ENCODE measurements at places on chromosomes 3 and 15.

- no peak for DNase-seq
Observed at GRCh38 chr15:95922431-95922830, 408.1 kb upstream of the NR2F2 start.

GRCh38 chr3:117512975-117513374, 803.4 kb downstream of the TUSC7 start:
- DNase-seq, result no peak

DNA sequence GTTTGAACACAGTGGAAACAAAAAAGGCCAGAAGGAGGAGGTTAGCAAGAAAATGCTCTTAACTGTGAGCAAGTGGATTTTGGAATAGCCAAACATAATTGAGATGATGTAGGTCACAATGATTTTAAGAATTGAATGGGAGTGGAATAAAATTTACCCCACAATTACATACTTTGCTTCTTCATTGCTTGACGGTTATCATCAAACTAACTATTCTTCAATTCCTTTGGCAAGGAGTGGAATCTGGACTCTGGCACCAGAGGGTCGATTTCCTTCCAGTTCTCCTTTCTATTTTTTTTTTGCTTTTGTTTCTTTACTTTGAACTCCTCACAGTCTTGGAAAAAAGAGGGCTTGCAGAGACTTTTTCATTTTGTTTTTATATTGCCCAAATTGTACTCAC, 634.5 kb upstream of the TGFBR2 start:
- no peak for DNase-seq

DNA sequence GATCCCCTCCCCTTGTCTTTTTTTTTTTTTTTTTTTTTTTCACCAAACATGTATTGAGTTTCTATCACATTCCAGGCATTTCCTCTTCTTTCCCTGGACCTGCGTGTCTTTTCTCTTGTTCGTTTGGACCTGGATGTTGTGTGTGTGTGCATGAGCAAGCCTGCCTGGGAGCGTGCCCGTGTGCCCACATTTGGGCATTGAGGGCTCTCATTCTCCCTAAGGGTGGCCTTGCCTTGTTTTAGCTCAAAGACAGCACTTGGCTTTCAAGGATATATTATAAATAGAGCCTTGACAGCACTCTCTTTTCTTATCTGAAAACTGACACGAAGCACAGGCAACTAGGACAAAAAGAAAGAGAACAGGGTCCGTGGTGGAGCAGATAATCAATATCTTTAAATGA, 39.0 kb upstream of the SLC25A26 start:
- no peak for DNase-seq

GRCh38 chr3:58173669-58174398, 36.9 kb downstream of the DNASE1L3 start:
- DNase-seq, result no peak

GRCh38 chr15:66638377-66638776, 63.7 kb upstream of the SMAD6 start:
- DNase-seq, result no peak

GRCh38 chr3:81255463-81255862, 506.0 kb downstream of the GBE1 start:
- no peak for DNase-seq

- no peak for DNase-seq
Observed at GRCh38 chr3:195466251-195466650, 23.4 kb upstream of the ACAP2 start.

DNA sequence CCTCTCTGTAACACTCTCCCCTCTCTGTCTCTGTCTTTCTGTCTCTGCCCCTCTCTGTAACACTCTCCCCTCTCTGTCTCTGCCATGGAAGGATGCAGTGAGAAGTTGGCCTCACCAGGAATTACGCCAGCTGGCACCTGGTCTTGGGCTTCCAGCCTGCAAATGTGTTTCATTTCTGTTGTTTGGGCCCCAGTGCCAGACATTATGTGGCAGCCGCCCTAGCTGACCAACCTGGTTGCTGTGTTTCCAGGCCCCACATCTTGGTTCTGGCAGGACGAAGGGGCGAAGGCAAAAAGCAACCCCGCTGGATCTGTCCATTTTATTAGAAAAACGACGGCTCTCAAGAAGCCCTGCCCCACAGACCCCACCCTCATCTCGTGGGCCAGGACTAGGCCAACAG, 5.2 kb upstream of the ZXDC start:
- DNase-seq, result no peak

DNA sequence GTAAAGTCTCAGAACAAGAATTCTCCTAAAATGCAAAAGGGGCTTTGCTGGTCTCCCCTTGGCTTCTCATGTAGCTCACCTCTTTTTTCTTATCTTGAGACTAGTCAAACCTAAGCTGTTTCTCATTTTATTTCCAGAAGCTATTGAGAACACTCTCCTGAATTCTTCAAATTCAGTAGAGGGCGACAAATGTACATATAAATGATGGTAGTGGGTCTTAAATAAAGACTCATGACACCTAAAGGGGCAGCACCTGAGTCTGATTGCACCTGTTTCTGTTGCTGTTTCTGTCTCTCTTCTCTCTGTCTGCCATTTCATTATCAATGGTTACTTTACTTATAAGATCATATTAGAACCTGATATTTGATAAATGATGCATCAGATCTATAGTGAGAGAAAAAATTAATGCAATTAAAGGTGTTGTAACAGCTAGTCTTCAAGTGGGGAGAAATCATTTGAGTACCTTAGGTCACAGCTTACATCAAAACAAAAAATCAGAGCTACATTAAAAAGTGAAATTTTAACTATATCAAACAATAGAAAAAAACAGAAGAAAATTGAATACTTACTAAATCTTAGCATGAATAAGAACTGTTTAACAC, 7.0 kb downstream of the ADIPOQ start:
- no peak for DNase-seq

DNA sequence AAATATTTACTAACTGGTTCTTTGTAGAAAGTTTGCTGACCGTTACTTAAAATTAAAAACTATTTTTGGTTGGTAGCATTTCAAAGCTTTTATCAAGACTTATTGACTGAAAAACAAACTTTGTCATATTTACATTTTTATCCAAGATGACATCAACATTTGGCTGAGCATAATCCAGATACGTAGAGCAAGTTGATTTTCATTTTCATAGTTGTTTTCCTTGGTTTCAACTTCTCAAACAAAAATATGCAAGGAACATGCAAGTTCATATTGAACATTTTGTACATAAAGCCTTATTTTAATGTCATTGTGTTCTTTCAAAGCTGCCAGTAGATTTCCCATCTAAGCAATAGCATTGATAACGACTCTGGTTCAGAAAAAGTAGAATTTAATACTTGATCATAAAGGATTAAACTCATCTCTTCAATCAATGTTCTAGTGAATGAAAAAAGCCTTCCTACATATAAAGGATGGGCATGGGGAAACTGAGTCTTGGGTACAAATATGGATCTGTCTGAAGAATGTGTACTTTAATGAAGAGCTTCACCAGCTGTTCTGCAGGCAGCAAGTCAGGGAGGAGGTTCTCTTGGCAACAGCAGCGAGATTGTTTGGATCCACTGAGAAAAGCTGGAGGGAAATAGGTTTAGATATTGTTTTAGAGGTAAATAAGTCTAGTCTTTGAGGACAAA, 5.6 kb downstream of the RAB8B start:
- DNase-seq, result no peak

- DNase-seq, result no peak
Observed at GRCh38 chr15:25799906-25800700, 63.0 kb downstream of the ATP10A start.

- DNase-seq, result no peak
Observed at GRCh38 chr3:146496726-146497125, 27.4 kb upstream of the PLSCR2 start.

DNA sequence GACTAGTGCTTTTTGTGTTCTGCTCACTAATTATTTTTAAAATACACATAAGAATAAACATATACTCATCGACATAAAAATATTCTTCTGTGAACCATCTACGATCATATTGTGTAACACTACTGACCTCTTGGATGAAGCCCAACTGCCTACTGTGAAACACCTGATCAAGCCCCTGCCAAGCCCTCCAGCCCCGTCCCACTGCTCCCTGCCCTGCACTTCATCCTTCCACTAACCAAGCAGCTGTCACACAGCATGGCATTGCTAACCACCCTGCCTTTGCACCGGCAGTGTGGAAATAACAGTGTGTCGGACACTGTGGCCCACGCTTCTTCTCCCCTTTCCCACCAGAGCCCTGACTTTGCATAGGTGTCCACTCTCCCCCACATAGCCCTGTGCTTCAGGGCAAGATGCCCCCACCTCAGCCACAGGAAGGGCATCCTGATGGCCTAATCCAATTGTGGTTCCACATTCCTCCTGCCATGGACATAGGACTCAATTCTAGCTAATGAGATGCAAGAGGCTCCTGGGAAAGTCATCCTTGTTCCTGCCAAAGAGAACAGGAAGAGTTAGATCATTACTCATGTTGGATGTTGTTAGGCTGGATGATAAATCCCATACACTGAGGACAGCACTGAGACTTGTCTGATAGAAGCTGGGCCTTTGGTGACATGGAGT, 35.0 kb upstream of the ARID3B start:
- DNase-seq, result no peak

DNA sequence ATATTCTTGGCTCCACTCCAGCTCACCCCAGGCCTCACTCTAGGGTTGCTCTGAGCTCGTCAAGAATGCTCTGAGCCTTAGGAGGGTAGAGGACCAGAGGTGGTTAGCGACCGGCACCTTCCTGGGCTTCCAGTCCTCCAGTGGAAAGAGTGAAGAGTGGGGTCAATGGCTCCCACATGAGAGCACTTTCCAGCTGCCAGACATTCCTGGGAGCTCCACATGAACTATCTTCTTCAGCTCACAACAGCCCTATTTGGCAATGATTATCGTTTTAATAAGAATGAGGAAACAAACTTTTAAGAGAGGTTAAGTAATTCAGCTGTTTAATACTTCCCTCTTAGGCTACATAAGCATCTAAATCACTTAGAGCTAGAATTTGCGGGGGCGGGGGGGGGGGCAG, 139.3 kb downstream of the STT3B start:
- DNase-seq, result no peak

DNA sequence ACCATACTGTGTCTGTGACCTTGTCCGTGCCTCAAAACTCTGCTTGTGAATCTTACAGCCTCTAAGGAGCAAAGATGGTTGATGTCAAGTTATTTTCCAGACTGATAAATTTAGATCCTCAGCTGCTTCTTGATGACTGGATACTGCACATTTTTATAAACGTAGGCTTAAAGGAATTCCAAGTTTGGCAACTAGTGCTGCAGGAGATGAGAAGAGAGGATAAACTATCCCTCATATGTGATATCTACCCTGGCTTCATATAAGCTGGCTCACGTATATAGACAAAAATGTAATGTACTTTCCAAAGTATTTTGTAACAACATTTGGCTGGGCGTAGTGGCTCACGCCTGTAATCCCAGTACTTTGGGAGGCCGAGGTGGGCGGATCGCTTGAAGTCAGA, 89.6 kb downstream of the GMPS start:
- no peak for DNase-seq

DNA sequence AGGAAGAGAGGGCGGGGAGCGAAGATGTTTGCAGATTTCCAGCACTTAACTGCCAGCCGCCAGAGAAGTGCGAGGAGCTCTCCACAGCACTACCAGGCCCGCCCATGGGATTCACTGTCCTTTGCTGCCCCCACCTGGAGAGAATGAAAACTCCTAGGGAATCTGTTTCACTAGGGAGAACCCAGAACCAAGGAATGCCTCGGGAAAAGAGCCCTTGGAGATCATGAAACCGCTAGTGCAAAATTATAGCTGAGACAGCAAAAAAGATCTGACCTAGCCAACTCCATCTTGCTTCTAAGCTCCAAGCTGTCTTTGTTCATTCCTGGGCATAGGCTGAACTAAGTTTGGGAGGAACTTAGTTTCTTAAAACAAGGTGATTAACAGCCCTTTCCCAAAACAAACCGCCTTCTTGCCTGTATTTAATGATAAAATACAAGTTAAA, 82.6 kb upstream of the GCNT3 start:
- peak; percentile 48 for DNase-seq

DNA sequence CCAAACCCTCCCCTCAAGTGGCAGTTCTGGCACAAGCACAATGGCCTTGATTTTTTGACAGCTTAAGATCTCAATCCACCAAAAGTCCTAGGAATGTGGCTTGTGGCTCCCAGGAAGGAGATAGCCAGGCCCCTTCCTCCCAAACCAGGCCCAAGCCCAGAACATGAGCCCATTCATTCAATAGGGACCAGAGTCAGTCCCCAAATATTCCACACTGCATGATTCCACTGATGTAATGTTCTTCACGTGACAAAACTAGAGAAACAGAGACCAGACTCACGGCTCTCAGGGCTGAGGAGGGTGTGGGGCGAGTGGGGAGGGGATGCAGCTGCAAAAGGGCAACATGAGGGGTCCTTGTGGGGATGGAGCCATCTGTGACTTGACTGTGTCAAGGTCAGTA, 25.5 kb downstream of the ABTB1 start:
- DNase-seq, result no peak

- DNase-seq, result no peak
Observed at GRCh38 chr15:68379058-68379758, 52.8 kb downstream of the ITGA11 start.

GRCh38 chr3:82163907-82164520, 402.6 kb upstream of the GBE1 start:
- DNase-seq, result no peak

DNA sequence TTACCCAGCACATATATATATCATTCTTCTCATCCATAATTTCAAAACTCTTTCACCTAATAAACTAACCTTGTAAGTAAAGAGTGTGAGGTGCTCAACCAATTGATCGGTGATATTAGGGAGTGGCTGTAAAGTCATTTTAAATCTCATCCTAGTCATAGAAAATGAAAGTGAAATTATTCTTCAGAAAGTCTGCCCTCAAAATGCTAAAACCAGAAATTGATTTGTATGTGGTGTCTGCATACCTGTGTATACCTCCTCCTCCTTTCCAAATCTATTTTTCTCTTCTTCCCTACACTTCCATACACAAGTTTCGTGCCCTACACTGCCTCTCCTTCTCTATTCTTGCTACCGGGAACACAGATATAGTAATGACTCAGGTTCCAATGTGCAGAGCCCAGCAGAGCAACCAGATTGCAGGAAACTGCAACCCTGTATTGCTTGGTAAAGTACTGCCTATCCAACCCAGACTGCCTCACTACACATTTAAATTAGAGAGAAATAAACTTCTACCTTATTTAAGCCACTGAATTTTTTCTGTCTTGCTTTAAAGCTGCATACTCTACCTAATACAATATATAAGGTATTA, 7.4 kb upstream of the TBC1D5 start:
- no peak for DNase-seq

DNA sequence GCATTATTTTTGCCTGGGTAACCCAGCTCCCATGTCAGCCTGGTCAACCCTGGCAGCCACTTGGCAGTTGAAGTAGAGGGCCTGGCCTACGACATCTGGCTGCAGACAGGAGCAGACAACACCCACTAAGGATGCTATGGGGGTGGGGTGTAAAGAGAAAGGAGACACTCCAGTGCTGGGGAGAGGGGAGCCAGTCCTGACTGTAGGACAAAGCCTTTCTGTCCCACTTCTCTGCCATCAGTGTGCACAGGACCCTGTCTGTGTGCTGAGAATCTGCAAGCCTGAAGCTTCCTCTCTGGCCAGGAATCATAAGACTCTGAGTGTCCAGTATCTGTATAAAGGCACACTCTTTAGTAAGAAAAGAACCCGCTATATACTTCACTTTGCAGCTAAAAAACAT, 96.3 kb upstream of the CHRM5 start:
- no peak for DNase-seq

All from activated CD8-positive, alpha-beta memory T cell treated with anti-CD3 and anti-CD28 coated beads for 1 hour (primary cell).